Stimulated activated CD8-positive, alpha-beta memory T cell treated with anti-CD3 and anti-CD28 coated beads, Interleukin-7, amount 100 ng/mL, for 48 hours (primary cell): ENCODE measurements at places on chromosomes 13 and 19.

DNA sequence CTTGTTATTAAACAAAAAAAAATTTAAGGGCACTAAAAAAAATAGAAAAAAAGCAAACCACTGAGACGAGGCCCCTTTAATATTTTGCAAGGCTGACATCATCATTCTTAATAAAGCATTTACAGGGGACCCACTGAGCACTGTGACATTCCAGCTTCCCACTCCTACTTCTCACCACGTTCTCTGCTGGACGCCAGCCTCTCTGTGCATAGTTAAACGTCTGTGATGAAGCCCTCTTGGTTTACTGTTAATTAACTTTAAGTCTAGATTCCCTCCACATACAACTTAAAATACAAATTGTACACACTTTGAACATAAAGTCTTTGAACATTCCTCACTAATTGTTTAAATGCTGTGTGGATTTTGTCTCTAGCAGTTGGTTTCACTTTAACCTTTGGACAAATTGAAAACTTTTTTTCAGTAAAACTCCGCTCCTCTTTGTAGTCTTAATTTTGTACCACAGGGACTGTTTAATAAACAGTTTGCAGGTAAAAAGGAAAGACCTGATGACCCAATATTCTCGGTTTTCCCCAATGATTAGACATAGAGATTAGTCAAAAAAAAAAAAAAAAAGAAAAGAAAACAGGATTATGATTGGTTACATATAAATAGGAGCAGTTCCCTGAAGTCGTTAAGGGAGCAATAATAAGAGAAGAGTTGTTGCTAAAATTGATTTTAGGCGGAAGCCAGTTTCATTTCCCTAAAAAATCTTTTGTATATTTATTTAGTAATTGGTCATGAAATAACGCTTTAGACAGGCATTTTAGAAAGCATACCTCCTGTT lies 219.8 kb downstream of the MZT1 start:
- DNase-seq, result no peak

- DNase-seq, result no peak
These were observed 53.5 kb upstream of the TSC22D1 start for GRCh38 chr13:44629465-44630183.

- no peak for DNase-seq
These were observed 67.2 kb upstream of the OLFM4 start for GRCh38 chr13:52961256-52961910.

DNA sequence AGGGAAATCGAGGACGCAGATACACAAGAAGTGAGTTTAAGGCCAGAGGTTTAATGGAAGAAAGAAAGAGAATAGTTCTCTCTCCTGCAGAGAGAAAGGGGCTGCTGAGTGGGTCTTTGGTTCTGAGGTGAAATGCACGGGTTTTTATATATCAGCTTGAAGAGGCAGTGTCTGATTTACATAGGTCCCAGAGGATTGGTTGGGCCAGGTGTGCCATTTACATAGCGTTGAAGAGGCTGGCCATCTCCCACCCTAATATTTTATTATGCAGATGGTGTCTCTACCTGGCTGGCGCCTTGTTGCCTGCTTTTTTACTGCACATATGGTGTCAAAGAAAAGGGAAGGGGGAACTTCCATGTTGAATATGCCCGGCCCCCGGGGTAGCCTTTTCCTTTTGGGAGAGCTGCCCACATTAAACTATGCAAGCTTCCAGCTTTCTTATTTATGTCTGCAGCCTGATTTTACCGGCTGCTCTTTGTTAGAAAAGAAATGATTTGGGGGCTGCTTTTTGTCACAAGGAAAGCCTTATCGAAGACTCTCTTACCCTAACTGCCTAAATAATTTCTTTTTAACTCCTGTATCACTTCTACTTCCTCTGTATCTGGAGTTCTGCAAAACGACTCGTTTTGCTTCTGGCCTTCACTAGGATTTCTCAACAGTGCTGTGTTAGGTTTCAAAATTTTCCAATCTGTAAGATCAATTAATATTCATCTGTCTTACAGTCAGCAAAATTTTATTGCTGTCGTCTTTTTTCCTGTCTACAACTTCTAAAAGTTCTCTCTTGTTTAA lies 268.5 kb downstream of the B3GLCT start:
- no peak for DNase-seq

- no peak for DNase-seq
These were observed at the start of gene PLPP2 for GRCh38 chr19:291006-291521. PLPP2 (minus strand) TSS chr19:291403; CDS start chr19:291336, 67 bp downstream.

- no peak for DNase-seq
These were observed 7.0 kb upstream of the LILRA4 start for GRCh38 chr19:54345938-54346386.

- no peak for DNase-seq
These were observed 20.7 kb downstream of the VSTM1 start for GRCh38 chr19:54042989-54043388.

- DNase-seq, result no peak
These were observed 14.5 kb downstream of the PLIN4 start for GRCh38 chr19:4503825-4504170.

GRCh38 chr19:40257096-40257517 lies 28.0 kb downstream of the AKT2 start:
- DNase-seq, result no peak

- DNase-seq, result no peak
These were observed 116.9 kb downstream of the EFNB2 start for GRCh38 chr13:106418556-106418955.

DNA sequence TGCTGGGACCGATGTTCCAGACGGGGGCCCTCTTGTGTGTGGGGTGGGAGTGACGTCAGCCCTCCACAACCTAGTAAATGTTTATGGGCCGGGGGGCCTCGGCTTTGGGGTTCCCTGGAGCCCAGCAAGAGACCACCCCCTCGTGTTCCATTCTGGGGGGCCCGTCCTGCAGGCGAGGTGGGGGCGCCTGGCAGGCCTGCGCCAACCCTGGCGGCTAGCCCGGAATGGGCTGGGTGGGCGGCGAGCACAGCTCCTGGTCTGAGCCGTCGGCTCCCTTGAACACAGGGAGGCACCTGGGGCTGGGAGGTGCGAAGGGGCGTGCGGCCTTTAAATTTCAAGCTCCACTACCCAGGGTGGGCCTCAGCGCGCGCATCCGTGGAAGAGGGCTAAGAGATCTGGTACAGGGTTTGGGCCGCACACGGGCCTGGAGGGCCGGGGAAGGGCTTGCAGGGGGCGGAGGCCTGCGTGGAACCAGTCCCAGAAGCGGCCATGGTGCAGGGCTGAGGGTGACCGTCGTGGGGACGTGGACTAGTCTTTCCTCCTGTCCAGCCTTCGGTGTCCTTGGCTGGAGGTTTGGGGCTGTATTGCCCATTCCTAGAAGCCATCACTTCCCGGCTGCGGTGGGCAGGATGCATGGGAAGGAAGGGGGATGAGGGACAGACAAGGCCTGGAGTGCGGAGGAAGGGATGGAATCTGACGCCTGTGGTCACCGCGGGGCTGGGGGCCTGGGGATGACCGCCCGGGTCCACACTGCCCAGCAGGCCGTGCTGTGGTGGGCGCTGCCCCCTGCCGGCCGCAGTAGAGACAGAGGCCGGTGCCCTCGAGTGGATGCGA lies 11.4 kb downstream of the NDUFA11 start:
- no peak for DNase-seq

DNA sequence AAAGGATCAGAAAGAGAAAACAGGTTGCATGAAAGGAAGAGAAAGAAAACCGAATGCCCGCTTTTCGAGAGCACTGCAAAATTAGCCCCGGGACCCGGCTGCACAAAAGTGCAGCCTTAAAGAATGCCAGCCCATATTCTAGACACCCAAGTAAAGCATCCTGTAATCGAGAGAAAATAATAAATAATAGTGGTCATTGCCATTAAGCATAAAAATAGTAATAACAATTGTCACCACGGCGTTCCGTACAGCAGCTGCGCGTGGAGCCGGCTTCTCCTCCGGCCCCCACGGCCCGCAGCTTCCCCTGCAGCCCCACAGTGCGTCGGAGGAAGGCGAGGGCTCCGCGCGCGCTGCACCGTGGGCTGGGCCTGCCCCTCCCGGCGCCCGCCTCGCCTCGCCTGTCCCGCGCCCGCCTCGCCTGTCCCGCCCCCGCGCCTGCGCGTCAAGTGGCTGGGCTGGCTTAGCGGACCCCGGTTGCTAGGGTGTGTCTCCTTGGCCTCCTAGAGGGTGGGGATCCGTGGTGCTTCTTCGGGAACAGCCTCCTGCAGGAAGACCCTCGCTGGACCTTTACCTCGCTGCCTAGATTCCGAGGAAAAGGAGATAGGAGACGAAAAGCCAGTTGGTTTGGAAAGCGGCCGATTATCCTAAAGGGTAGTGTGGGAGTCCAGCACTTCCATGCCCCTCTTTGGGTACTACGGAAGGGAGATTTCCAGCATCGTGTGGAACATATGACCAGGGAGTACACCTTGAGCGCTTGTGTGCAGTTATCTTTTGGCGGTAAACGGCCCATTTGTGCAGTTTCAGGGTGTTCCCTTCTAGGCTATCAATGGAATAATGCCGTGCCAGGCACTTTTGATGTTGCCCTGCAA lies at the start of gene LRRC63:
Gene LRRC63 (plus strand): TSS at position 446 of the 869 bp plus-strand sequence. CDS start 1,107 bp downstream, outside the sequence.
- DNase-seq, result peak; percentile 80

DNA sequence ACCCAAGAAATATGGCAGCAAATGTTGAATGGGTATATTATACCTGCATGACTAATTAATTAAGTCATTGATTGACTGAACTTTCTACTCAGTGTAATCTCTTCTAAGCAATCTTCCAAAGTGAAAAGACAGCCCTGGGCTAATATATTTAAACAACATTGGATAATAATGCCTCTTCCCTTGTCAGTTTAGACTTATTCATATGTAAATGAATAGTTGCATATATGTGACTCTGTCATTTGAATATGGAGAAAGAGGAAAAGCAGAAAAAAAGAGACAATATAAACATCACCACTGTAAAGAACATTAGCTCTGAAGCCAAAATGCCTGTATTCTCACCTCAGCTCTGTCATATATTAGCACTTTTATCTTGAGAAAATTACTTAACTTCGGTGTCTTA lies 168.0 kb downstream of the SLITRK1 start:
- no peak for DNase-seq

GRCh38 chr19:1540365-1540925 lies 16.6 kb downstream of the PLK5 start:
- DNase-seq, result no peak

DNA sequence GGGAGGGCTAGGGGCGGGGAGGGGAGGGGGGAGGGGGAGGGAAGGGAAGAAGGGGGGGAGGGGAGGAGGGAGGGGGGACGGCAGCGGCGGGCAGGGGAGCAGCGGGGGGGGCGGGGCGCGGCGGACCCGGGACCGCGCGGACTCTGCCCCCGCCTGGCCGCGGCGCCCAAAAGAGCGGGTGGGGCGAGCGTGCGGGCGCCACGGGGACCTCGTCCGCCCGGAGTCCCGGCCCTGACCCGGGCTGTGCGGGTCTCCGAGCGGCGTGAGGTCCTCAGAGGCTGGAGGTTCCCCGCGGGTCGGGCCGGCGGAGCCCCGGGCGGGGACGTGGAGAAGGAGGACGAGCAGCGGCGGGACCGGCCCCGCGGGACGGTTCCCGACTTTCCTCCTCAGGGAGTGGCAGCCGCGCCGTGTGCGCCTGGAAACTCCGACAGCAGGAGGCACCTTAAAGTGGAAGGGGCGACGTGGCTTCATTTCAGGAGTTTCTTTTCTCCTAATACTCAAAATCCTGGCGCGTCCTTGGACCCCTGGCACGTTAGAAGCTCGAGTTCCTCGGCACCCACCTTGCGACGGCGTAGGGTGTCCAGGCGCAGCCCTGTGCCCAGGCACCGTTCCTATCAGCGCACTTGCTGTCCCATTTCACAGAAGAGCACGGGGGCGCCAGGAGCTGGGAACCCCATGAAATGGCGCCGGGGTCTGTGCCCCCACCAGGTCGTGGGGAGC lies 518 bp upstream of the PLPP2 start:
- no peak for DNase-seq

DNA sequence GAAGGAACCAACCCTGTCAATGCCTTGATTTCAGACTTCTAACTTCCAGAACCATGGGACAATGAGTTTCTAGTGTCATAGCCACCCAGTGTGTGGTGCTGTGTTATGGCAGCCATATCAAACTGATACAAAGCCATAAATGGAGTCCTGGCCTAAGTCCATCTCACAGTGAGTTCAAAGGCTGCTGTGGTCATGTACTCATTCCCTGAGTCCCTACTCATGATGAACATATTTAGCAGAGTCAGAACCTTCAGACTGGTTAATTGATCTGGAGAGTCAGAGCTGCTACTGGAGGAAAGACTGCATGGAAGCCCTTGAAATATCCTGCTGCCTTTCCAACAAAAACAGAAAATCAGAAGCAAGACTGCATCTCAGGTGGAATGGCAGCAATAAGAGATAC lies 39.2 kb upstream of the CSNK1A1L start:
- DNase-seq, result no peak

GRCh38 chr13:27053902-27054595 lies 117.6 kb downstream of the USP12 start:
- no peak for DNase-seq

GRCh38 chr13:96794669-96795068 lies 199.6 kb downstream of the OXGR1 start:
- DNase-seq, result no peak

DNA sequence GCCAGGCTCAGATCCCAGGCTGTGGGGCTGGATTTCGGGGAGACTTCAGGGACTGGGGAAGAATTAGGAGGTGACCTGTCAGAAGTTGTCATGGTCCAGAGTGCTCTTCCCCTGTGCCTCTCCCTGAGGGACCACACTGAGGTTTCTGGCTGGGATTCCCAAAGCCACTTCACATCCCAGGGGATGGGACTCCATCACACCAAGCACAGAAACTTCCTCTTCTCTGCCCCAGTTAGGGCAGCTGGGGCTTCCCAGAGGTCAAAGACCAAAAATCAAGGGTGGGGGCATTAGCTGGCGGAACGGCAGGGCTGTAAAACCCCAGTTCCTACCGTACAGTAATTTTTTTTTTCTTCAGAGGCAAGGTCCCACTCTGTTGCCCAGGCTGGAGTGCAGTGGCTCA lies 7.4 kb downstream of the FCER2 start:
- DNase-seq, result no peak

GRCh38 chr13:75079226-75079625 lies 402.7 kb downstream of the TBC1D4 start:
- DNase-seq, result no peak

GRCh38 chr13:52162279-52163101 lies 3.1 kb upstream of the NEK3 start:
- no peak for DNase-seq

DNA sequence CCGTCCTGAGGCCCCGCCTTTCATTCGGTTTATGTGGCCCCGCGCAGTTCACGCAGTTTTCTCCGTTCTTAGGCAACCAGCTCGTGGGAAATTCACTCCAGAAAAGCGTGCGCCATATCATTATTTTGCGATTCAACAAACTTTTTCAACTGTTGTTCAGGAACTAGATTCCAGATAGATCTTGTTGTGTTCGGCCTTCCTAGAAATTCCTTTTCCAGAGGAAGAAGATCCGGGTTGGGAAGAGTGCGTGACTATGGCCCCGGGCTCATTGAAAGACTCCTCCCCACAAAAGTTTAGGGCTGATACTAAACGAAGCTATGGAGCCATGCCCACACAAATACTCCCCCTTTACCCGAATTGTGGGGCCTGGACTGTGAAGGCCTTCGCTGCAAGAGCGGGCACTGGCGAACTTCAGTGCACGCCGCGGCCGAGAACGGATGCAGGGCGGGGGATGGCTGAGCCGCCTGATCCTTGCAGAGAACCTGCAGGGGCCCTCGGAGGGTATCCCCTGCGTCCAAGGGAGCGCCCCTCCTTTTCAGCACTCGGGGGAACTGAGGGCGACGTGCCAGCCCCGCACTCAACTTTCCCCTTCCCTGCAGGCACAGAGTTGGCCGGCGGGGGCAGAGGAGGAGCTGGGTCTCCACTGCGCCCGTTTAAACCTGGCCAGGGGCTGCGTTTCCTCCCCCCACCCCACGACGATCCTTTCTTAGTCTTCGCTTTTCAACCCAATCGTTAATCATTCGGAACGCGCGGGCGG lies 904 bp upstream of the SOX1 start:
- DNase-seq, result no peak
